Urothelium cell line (cell line): ENCODE measurements at places on chromosomes 6 and 20.

DNA sequence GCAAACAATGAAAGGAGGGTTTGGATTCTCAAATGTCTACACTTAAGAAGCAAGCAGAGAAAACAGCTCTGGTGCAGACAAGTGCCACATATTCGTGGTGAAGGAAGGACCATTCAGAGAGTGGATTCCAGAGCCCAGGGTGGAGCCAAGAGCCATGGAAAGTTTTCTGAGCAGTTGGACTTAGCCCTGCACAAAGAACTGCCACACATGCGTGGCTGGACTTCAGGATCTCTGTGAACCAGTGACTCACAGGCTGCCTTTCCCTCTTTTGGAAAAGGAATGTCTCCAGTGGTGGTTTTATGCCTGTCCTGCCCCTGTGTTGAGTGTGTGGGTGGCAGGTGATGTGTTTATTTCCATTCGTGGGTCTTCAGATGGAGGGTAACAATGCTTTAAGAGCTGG lies 489.5 kb downstream of the CDH26 start:
- peak; percentile 18 for DNase-seq

DNA sequence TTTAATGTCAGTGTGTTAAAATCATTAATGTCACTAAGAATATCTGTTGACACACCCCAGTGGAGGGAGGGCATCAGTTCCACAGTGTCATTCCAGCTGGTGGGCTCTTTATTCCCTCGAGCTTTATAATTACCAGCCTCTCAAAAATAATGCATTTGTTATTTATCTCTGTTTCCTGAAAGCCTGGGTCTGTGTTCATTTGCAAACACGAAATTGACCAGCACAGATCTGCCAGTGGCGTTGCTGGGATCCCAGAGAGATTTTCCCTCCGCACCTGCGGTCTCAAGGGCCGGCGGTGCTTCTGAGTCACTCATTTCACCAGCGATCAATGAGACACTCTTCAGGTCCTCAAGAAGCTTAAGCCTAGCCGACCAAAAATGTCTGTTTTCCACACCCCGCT lies 5.7 kb upstream of the PYGB start:
- DNase-seq = no peak

GRCh38 chr6:89239338-89239737 lies 22.2 kb upstream of the GABRR1 start:
- no peak for DNase-seq

- DNase-seq = peak; percentile 5
These were observed 28.5 kb upstream of the SNRPB2 start for GRCh38 chr20:16701296-16701695.

DNA sequence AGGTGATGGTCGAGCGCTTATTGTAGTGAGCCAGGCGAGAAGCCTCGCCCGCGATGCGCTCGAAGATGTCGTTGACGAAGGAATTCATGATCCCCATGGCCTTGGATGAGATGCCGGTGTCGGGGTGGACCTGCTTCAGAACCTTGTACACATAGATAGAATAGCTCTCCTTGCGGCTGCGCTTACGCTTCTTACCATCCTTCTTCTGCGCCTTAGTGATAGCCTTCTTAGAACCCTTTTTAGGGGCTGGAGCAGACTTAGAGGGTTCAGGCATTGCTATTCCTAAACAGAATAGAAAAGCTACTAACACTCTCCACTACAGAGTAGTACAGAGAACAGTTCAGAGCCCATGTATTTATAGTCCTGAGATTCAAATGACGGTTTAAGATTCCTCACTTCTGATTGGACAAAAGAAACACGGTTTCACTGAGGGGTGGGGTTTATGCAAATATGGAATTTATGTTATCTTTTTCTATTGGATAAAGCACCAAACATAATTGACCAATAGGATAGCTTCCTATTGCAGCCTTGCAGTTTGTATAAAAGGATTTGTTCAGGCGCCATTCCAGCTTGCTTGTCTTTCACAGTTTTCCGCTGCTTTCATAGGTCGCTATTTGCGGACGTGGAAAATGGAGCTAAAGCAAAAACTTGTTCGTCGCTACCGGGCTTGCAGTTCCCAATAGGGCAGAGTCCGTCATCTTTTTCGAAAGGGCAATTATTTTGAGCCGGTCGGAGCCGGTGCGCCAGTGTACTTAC lies 43.7 kb upstream of the HFE start:
- DNase-seq = no peak
